ENCODE measurements at places on chromosomes 2 and 18.

- DNase-seq = no peak
Observed at GRCh38 chr18:23998018-23998417, 16.5 kb upstream of the TTC39C start.

DNA sequence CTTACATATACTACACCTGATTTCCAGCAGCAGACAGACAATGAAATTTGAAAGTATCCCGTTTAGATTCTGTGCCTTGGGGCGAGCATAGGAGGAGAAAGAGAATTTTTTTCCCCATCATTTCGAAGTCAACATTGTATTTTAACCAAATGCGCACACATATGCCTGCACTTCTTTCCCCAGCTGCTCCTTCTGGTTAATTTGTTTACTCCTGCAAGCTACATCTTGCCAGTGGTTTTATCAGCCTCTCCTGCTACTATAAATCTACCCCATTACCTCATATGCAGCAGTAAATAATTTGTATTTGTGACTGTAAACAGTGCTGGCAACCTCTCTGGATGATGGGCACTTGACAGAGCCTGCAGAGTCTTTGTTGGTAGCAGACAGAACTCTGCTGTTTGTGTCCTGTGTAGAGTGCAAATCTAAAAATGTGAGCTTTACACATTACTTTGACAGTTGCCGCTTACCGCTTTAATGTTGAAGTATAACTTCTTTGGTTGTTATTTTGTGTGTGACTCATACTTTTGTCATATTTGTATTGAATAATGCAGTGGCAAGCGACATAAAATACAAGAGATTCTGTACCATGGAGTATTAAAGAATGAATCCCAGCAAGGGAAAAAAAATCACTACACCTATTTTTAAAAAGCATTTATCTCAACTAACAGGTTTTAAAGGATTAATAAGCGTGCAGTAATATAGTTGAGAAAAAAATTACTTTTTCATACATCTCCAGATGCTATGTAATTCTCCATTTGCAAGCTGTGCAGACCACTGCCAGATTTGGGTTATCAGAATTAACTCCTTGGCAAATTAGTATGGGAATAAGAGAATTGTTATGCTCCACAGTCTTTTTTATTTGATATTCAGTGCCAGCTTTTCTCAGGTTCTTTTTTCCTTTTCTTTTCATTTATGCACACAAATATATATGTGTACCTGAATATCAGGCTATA is 536.8 kb downstream of the XIRP2 start:
- DNase-seq = no peak

DNA sequence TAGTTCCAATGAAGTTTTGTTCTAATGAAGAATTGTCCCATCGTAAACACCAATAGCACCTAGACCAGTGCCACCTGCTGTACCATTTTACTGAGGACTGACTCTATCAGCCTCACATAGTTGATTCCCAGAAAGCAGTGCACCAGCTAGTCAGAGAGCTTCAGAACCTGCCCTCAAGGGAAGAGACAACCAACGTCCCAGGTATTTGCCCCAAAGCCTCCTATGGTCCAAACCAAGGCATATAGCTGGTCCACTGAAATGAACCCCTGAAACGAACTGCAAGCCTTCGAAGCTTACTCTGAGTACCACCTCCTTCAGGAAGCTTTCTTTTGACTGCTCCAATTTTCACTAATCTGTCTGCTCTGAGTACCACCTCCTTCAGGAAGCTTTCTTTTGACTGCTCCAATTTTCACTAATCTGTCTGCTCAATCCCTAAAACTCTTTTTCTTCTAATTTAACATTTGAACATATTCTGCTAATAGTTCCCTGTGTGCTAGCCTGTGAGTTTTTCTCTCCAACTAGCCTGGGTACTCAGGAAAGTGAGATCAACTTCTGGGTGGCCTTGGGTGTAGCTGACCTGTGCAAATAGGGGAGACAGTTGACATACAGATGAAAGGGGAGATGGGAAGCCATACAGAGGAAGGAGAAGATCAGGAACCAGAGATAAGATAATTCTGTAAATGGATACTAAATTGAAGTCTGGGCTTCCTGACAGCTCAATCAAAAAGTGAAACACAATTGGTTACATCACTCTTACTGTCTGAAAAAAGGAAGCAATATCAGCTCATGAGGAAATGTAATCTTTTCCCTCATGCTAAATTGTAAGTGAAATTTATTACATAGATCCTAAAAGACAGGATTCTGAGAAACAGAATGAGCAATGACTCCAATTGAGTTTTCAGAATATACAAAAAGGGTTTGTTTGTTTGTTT is 33.5 kb upstream of the EML4 start:
- DNase-seq = no peak

- DNase-seq = no peak
Observed at GRCh38 chr18:44586782-44587524, 93.7 kb upstream of the SETBP1 start.

DNA sequence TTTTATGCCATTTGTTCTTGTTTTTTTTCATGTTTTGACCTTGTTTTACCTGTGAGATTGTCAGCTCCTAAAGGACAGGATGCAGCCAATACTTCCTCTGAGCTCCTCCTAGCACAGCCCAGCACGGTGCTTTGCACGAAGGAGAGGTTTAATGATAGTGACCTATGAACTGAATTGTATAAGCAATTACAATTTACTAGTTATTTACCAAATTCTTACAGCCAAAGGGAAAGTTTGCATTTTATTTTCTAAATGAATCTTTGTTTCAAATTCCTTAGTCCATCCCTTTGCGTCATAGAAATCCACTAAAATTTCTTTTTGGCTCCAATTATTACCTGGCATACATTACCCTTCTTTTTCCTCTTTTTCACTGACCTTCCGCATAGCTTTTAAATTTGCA is 326.1 kb downstream of the TDRD15 start:
- no peak for DNase-seq

DNA sequence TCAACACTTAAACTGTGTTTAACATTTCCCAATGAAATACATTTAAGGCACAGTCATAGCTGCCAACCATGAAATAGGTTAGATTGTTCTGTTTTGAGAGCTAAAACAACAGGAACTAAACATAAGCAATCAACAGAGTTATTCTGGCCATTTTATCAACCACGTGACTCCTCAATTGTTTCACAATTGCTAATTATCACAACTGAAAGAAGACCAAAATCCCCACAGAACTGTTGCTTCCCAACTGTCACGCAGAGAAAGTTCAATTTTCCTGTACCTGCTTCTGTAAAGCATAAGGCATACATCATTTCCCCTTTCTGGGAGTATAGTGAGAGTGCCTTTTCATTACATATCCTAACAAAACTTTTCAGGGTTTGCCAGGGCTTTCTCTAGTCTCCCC is 248.6 kb downstream of the EPHA4 start:
- no peak for DNase-seq

DNA sequence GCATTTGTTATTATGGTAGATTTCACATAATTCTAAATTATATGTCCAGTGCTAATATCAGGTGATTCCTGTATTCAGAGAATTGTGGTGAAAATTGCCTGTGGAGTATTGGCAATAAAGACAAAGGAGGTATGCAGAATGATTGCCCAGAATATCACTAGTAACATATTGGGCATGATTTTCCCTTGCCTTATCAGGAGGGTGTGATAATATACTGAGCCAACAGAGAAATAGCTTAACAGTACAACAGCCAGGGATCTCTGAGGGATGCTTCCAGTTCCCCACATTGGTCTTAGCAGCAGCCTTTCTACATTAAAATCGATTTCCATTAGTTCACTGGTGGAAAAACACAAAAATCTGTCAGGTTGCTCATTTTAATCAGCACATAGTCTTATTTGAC is 122.9 kb upstream of the COL3A1 start:
- no peak for DNase-seq

GRCh38 chr2:176766005-176766404 is 446.6 kb upstream of the HNRNPA3 start:
- DNase-seq = no peak

DNA sequence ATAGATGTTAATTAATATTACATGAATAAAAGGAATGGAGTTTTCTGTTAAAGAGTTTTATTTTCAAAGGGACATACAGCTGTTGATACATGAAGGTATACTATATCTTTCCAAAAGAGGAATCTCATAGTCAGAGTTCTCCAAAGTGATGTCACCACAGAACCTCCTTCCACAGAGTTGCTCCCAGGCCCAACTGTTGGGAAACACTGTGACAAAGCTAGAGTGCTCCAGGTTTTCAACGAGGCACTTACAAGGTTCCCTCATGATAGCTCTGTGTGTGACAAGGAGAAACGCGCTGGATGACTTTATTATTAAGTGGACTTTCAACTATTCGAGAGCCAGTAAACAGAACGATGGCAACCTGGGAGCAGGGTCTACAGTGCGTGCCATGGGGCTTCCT is 33.5 kb downstream of the PTPN18 start:
- DNase-seq = no peak

DNA sequence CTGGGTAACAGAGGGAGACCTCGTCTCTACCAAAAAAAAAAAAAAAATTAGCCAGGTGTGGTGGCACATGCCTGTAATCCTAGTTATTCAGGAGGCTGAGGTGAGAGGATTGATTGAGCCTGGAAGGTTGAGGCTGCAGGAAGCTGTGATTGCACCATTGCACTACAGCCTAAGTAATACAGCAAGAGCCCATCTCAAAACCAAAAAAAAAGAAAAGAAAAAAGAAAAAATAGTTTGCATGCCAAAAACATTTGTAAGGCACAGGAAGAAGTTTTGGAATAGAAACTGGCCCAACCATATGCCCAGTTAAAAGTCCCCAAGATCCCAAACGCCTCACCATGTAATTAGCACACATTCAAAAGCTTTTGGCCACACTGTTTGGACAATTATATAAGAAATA is 13.4 kb upstream of the ACOXL start:
- no peak for DNase-seq

DNA sequence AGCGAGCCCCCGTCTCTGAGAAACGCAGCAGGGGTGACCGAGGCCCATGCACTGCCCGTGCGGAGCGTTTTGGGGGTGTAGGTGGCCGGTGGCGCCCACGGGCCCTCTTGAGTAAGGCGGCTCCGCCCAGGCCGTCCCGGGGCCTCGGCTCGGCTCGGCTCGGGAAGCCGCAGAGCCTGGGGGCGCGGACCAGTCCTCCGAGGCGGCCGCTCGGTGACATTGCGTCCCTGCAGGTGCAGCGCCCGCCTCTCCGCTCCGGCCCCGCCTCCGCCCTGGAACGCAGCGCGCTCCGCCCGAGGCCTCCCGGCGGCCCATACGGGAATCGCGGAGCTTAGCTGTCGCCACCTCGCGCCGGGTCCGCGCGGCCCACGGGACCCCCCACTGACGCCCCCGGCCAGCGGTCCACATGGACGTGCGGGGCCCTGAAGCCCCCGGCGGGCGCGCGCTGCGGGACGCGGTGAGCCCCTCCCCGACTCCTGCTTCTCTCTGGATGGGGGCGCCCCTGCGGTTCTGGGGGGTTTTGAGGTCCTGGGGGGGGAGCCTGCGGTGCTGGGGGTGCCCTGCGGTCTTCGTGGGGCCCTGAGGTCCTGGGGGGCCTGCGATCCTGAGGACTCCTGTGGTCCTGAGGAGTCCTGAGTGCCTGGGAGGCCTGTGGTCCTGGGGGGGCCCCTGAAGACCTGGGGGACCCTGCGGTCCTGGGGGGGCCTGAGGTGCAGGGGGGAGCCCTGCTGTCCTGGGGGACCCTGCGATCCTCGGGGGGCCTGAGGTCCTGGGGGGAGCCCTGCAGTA is at the start of gene HSBP1L1:
Gene HSBP1L1 (plus strand): TSS at position 314 of the 789 bp plus-strand sequence. CDS start 93 bp downstream, at position 407.
- DNase-seq = no peak

DNA sequence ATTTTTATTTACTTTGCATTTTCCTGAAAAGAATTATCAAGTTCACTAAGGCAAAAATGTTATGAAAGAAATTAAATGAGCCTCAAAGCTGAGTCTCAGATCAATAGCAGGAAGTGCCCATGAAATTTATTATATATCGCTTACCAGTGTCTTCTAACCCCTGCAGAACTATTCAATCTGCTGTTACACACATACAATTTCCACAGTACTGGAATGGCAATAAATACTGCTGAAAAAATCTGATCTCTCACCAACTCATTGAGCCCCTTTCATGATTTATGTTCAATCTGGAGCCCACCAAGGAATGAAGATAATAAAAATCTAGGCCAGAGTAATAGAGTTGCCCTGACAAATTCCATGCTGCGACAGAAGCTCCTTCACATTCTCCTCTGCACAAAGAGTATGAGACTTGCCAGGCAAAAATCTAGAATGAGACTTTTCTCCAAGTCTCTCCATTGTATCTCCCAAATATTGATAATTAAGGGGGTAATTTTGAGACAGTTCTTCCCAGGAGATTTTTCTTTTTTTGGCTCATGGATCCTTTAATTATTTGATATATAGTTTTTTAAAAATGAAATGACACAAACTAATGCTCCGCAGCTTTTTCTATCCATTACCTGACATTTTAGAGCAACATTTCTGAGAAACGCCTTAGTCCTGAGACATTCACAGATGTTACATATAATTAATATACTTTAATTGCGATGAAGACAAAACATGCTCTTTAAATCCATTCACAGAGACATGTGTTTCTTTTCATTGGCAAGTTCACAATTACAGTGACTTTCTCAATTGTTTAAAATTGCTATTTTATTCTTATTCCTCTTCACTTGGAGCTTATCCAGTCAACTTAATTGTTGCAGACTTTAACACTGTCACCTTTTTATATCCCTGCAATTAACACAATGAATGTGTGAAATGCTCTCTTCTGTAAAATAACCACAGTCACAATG is 1020.4 kb downstream of the CBLN2 start:
- no peak for DNase-seq

GRCh38 chr2:237819231-237819630 is 20.7 kb downstream of the RBM44 start:
- DNase-seq = no peak

DNA sequence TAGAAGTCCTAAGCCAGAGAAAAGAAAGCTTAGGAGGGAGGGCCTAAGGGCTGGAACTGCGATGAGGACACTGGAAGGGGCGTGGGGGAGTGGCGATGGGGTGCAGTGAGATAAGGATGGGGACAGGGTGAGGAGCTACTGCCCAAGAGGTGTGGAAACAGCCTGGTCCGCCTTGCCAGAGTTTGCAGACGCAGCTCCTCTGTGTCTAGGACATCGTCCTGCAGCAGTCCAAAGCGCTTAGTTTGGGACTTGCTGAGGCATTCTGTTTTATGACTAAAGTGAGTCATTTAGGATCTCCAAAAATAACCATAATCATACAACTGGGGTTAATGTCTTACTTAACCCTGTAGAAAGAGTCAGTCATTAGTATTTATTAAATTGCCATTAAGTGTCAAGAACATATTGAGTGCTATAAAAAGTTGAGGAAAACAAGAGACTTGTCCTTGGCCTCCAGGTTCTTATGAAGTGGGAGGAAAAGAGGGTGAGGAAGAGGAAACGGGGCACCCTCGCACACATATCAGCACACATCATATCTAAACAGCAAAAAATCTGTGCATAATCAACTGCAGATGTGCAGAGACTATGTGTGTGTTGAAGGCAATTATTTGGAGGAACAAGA is 74.8 kb downstream of the CDK15 start:
- DNase-seq = no peak

- no peak for DNase-seq
Observed at GRCh38 chr2:232941400-232941799, 71.3 kb downstream of the SNORC start.

DNA sequence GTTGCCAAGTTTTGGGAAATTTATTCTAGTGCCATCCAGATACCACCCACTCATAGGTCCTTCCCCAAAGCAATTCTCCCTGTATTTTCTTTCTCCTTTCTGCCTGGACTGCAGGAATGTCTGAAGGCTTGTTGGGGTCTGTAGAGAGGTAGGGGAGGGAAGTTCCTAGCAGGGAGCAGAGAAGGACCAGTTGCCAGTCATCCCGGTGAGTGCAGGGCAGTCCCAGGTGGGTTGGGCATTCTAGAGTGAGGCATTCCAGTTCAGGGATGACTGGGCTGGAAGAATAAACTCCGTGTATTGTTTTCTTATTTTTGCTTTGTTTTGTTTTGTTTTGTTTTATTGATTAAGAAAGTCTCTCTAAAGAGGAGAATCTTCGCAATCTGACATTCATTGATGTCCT is 58.1 kb downstream of the SPATS2L start:
- DNase-seq = no peak

- no peak for DNase-seq
Observed at GRCh38 chr2:126972279-126972626, 73.6 kb downstream of the TEX51 start.

Data from SJSA1 (cell line).